ENCODE measurements at places on chromosomes 5 and 9.

- peak; percentile 88 for DNase-seq
Observed at GRCh38 chr9:88531920-88532698, 2.9 kb upstream of the NXNL2 start.

- no peak for DNase-seq
Observed at GRCh38 chr5:84379749-84380148, 4.9 kb downstream of the EDIL3 start.

GRCh38 chr5:159768243-159768642 lies 148.0 kb upstream of the ADRA1B start:
- DNase-seq = no peak

DNA sequence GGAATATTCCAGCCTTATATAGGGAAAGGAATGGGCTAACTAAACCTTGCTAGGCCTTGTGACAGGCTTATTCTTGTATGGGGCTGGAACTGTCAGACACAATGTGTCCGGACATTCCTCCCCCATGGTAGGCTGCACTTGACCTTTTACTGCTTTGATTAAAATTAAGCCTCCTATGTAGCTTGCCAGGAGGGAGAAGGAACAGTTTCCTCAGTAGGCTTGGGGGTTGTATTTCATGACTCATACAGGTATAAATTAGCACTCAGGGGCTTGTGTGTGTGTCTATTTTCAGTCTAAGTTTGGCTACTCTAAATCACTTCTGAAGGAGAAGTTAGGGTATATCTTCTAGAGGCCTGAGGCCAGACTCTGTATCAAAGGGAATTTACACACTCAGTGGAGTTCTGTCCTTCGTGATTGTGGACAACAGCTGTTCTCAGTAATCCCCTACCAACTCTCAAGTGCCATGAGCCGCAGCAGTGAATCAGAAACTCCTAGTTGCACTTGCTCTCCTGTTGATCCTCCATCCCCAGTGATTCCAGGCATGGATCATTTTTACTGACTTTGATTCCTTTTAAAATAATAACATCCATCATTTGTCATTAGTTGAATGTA lies 16.4 kb downstream of the ADAMTS16 start:
- DNase-seq = no peak

GRCh38 chr9:33197279-33198152 lies 30.4 kb upstream of the B4GALT1 start:
- no peak for DNase-seq

- DNase-seq = no peak
Observed at GRCh38 chr9:88803546-88804253, 187.6 kb upstream of the S1PR3 start.

DNA sequence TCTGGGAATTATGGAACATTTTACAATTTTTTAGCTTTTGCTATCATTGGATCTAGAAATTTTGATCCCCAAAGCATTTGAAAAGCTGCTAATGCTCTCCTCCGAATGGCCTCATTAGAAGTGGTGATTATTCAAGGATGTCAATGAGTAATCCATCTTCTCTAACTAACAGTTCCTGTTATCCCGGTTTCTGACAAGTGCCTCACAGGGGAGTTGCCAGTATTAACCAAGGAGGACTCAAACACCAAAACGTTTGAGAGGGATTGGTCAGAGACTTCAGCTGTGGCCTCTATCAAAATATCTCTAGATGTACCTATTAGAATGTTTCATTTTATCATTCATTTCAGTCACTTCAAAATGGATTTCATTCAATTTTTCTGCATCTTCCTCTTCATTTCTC lies 208.3 kb upstream of the ITGA1 start:
- DNase-seq = no peak

DNA sequence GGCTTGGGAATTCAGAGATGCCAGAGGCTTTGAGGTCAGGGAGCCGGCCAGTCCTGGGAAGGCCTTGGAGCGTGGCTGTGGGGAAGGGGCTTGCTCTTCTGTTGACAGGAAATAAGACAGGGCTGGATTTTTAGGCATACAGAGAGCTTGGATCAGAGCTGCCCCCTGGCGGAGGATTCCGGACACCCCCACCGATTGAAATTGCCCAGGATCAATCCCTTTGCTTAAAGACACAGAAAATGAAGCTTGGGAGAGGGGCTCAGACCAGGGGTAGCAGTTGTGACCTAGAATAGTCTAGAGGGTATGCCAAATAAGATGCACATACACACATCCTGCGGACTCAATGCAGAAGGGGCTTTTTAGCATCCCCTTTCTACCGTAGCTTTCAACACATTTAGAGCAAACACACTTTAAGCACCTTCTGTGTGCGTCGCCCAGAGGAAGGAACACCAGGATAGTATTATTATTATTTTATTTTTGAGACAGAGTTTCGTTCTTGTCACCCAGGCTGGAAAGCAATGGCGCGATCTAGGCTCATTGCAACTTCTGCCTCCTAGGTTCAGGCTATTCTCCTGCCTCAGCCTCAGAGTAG lies 1.7 kb upstream of the NTMT1 start:
- peak; percentile 50 for DNase-seq

GRCh38 chr5:38554403-38554802 lies 2.0 kb downstream of the LIFR start:
- no peak for DNase-seq

GRCh38 chr5:42655982-42656650 lies 100.5 kb upstream of the CCDC152 start:
- DNase-seq = no peak

GRCh38 chr9:20397348-20397747 lies 225.0 kb downstream of the MLLT3 start:
- no peak for DNase-seq

GRCh38 chr5:144369006-144369405 lies 198.3 kb downstream of the KCTD16 start:
- DNase-seq = no peak

DNA sequence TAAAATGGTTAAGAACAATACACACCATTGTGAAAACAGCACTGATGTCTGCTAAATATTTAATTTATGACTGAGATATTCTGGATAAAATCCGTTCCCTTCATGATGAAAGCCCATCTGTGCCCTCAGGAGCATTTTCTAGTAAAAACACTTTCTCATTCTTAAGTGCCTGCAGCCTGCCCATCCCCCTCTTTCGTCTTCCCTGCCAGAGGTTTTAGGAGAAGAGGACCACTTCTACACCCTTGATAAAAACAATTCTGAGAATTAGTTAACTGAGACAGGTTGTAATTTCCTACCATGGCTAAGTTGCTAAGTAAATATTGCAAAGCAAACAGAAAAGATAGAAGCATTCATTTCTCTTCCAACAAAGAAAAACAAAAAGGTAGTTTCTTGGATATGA lies 272.6 kb downstream of the ATPSCKMT start:
- no peak for DNase-seq

DNA sequence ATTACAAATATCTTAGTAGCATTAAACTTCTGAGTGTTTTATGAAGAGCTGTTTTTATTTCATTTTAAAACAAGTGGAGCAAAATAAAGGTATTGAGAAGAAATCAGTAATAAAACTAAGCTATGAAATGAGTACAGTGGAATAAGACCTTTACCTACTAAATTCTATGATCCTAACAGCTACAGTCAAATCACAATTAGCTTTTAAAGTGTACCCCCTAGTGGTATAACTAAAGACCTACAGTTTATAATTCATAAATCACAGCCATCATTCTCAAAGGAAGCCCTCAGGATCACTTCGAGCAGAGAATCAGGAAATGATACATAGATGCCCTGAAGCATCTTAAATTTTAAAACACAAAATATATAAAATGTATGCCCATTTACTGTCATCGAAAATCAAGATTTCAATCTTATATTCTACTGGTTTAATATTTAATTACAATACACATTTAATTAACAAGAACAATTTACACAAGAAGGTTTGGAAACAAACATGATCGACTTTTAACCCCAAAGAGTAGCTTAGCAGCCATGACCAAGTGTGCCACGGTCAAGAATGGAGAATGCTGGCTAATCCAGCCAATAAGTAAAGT lies 12.3 kb downstream of the CCNH start:
- DNase-seq = no peak

GRCh38 chr9:97983589-97984187 lies 547 bp downstream of the ANP32B start:
- no peak for DNase-seq

GRCh38 chr5:77885519-77885918 lies 109.4 kb upstream of the TBCA start:
- DNase-seq = no peak

- DNase-seq = peak; percentile 64
Observed at GRCh38 chr5:80083101-80083890, 48.1 kb downstream of the THBS4 start.

DNA sequence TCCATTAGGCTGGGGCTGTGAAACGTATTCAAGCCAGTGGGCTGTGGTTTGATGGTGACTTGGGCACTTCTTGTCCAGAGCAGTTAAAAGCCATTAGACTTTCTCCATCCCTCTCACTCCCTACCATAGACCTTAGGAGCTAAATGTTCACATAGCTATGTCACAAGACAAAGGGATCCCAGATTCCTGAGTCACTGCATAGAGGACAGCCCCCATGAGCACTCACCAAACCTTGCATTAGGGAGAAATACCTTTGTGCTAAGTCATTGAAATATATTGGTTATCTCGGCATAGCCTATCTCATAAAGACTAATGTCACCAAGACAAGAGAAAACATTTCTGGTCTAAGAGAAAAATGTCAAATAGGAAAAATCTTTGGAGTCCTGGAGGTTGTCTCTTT lies 104.3 kb downstream of the TRPM6 start:
- no peak for DNase-seq
